Stimulated activated CD8-positive, alpha-beta memory T cell treated with anti-CD3 and anti-CD28 coated beads, Interleukin-2, amount 100 ng/mL, for 48 hours (primary cell): ENCODE measurements at places on chromosomes 2 and 18.

GRCh38 chr2:146820672-146821071 lies 1024.2 kb upstream of the ACVR2A start:
- no peak for DNase-seq

DNA sequence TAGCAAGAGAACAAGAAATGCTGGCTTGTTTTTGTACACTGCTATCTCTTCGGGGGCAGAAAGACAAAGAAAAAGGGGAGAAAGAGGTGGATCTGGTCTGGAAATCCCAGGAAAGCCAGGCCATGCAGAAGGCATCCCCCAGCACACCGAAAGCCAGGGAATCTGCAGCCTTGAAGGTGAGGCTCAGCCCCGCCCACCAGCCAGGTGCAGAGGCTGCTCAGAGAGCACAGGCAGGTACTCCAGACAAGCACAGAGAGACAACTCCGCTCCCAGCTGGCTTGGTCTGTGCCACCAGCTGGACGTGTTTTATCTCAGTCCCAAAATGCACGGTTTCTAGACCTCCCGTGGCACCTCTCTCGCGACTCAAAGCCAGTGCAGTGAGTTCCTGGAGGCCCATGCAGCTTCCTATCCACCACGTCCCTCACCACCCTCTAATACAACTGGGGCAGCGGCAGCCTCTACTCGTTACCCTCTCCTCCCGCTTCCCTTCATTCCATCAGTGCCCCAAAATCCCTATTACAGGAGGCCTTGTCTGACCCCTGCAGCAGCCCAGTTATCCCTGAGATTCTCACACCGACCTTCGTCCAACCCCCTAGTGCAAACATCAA lies 62.8 kb downstream of the HDAC4 start:
- no peak for DNase-seq

- no peak for DNase-seq
These were observed 108.5 kb upstream of the LYPD6 start for GRCh38 chr2:149221898-149222297.

DNA sequence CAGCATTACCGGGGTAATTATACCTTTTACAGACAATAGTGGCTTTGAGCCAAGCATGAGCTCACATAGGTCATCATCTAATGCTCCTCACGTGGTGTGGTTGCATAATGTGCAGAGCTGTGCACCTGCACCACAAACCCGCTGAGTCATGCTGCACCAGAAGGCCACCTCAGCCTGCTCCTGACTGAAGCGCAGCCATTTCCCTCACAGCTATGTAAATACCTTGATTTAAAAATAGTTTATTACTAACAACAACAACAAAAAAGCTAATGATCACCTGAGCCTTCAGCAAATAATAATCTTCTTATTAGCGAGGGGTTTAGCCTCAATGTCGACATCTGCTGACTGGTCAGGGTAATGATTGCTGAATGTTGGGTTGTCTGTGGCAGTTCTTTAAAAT lies 238.8 kb downstream of the MBD5 start:
- DNase-seq = no peak

- DNase-seq = no peak
These were observed 29.8 kb downstream of the ARMC9 start for GRCh38 chr2:231228223-231228622.

- no peak for DNase-seq
These were observed 657 bp upstream of the BIN1 start for GRCh38 chr2:127107622-127107999.

- DNase-seq = no peak
These were observed 264.1 kb downstream of the EXOC6B start for GRCh38 chr2:72561621-72562318.

GRCh38 chr2:144522176-144522896 lies 2.4 kb upstream of the ZEB2 start:
- no peak for DNase-seq

- DNase-seq = no peak
These were observed 24.1 kb upstream of the NFATC1 start for GRCh38 chr18:79371561-79372121.

DNA sequence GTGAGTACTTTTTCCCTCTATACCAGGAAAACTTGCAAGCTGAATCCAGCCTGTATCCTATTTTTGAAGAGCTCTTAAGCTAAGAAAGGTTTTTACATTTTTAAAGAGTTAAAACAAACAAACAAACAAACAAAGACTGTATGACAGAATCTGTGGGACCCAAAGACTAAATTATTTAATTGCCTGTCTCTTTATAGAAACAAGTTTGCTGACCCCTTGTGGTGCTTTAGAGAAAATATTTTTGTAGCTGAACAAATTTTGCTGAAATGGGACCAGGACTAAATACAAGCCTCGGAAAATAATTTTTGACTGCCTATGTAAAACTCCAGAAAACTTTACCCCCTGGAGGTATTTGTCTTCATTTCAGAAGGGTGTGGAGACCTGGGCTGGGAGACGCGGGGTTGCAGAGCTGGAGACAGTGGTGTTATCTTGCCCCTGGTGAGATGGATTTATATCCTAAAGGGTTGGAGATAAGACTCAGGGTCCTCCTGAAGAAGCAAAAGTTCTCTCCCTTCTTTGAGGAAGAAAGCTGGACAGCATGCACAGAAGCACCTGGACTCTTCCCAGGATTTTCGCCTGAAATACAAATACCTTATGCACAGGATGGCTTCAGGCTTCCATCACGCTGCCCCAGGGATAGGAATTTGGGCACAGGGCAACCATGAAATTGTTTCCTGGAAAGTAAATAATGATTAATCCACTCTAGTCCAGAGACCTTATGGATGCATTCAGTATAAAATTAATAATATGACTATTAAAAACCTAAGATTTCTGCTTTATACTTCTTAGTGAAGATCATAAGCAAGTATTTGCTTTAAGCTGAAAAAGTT lies 54.3 kb downstream of the TMX3 start:
- DNase-seq = no peak

- DNase-seq = no peak
These were observed 359.3 kb downstream of the GALNT13 start for GRCh38 chr2:154231021-154231420.

- DNase-seq = no peak
These were observed 158.2 kb upstream of the TRIB2 start for GRCh38 chr2:12558519-12558918.

GRCh38 chr2:180077295-180077906 lies 70.3 kb upstream of the CWC22 start:
- DNase-seq = no peak

DNA sequence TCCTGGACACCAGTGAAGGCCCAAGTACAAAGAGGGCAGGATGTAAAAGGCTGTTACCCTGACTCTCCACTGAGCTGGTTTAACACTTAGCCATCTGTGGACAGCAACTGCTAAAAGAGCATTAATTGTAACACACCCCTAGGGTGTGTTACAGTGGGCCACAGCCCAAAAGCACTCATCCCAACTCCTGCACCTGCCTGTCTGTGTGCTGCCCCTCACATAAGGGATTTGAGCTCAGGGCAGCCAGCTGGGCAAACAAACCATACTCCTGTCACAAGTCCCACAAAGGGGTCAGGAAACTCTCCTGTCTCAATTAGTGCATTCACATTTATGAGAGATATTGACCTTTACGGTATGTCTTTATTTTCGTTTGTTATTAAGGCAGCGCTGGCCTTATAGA lies 833.1 kb upstream of the NXPH2 start:
- no peak for DNase-seq

DNA sequence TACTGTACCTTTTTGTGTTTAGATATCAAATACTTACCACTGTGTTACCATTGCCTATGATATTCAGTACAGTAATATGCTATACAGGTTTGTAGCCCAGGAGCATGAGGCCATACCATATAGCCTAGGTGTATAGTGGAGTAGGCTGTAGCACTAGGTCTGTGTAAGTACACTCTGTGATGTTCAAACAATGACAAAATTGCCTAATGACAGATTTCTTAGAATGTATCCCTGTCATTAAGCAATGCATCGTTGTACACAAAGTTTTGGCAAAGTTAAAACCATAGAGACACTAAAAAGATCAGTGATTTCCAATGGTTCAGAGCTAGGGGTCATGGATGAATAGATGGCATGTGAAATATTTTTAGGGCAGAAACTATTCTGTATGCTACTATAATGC lies 415.5 kb downstream of the NCKAP5 start:
- DNase-seq = no peak

GRCh38 chr2:15507697-15508096 lies 53.4 kb downstream of the NBAS start:
- DNase-seq = no peak
